ENCODE measurements at places on chromosomes 13 and 19. TPM values are rescaled to one million over a fixed set of nuclear protein-coding genes. Genes with fewer than 3 reads are reported as not detected.

The ZNF792 gene
- total RNA-seq = 20.9 TPM

The IGSF23 gene
- not detected for total RNA-seq

The C1QTNF9B gene
- not detected for total RNA-seq

The ZNF575 gene
- total RNA-seq = 0.22 TPM

The PPP1R37 gene
- 27.3 TPM for total RNA-seq

The OR10H1 gene
- total RNA-seq = 0.09 TPM

The ZNF844 gene
- total RNA-seq = 18.7 TPM

The ZNF665 gene
- total RNA-seq = 4.6 TPM

DNA sequence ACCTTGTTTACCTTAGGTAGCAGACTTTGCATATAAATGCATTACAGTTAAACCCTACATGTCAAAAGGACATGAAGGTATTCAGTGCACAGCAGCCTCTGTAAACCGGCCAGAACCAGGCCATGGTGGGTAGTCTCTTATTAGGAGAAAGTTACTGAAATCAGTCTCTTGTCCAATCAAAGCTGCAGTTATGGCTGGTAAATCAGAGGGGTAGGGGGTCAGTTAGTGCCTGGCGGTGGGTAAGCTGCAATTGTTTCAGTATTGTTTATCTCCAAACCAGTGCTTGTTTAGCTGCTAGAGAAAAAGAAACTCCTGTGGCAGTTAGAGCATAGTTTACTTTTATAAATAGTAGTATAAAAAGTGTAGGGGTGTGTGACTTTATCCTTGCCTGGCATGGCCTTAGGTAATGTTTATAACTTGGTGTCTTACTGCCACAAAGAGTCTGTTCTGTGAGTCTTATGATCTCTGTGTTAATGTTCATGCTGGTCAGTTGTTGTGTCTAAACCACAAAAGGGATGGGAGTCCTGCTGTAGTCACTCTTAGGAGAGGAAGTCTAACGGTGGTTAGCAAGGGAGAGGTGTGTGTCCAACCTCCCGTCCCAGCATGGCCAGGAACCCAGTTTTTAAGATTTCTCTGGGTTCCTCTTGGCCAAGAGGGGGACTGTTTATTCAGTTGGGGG, 28.0 kb downstream of the CHST8 start:
- no peak for DNase-seq
- H3K36me3 ChIP-seq = no peaks in the 10 kb centered on the region
- no peaks in the 10 kb centered on the region for H3K27me3 ChIP-seq
- H3K4me3 ChIP-seq = no peak overlapping the region
- no peaks in the 10 kb centered on the region for H3K4me1 ChIP-seq

- no peak for DNase-seq
- H3K27me3 ChIP-seq = no peaks in the 10 kb centered on the region
- no peak overlapping the region for H3K27ac ChIP-seq
These were observed 26.3 kb downstream of the CKM start for GRCh38 chr19:45296355-45296754.

- peak overlapping the region; percentile 66 for H3K27ac ChIP-seq
- H3K4me3 ChIP-seq = no peak overlapping the region
- no peaks in the 10 kb centered on the region for H3K27me3 ChIP-seq
- H3K36me3 ChIP-seq = peaks cover 17% of the 10 kb centered on the region
- no peaks in the 10 kb centered on the region for H3K4me1 ChIP-seq
These were observed 4.6 kb downstream of the PIK3R2 start for GRCh38 chr19:18157465-18158063.

DNA sequence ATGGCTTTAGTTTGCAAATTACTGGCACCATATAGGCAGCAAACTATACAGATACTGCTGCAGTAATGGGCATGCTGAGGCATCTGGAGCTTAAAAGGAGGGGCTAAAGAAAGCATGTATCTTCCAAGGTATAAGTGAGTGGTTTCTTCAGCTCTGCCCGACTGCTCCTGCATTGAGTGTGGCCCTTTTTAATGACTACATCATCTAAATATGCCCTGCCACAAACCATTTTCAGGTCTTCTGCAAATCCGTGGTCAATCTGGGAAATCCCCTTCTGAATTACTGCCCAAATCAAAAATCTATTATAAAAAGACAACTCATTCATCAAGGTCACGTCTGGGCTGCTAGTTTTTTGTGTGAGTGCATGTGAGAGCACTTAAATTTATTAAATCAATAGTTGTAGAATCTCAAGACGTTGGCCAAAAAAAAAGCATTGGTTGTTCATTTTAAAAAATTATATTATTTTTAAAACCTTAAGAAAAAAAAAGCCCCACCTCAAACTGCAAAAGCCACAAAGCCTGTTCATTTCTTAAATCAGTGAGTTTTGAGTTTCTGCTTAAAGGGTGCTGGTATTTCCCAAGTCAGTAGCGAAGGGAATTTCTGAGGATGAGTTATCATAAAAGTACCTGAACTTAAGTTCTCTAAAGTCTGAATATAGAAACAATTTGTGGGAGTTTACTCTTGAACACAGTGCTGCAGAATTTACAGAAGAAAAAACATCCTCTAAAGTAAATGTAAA, 16.3 kb downstream of the LCP1 start:
- DNase-seq = no peak
- no peak overlapping the region for H3K4me3 ChIP-seq
- no peaks in the 10 kb centered on the region for H3K36me3 ChIP-seq
- no peak overlapping the region for H3K27ac ChIP-seq
- peaks cover 2% of the 10 kb centered on the region for H3K4me1 ChIP-seq
- H3K27me3 ChIP-seq = no peaks in the 10 kb centered on the region

- no peaks in the 10 kb centered on the region for H3K36me3 ChIP-seq
- H3K4me1 ChIP-seq = no peaks in the 10 kb centered on the region
- H3K4me3 ChIP-seq = no peak overlapping the region
- H3K27ac ChIP-seq = no peak overlapping the region
- no peaks in the 10 kb centered on the region for H3K27me3 ChIP-seq
- DNase-seq = no peak
These were observed 78.7 kb upstream of the TNFSF11 start for GRCh38 chr13:42495255-42495654.

DNA sequence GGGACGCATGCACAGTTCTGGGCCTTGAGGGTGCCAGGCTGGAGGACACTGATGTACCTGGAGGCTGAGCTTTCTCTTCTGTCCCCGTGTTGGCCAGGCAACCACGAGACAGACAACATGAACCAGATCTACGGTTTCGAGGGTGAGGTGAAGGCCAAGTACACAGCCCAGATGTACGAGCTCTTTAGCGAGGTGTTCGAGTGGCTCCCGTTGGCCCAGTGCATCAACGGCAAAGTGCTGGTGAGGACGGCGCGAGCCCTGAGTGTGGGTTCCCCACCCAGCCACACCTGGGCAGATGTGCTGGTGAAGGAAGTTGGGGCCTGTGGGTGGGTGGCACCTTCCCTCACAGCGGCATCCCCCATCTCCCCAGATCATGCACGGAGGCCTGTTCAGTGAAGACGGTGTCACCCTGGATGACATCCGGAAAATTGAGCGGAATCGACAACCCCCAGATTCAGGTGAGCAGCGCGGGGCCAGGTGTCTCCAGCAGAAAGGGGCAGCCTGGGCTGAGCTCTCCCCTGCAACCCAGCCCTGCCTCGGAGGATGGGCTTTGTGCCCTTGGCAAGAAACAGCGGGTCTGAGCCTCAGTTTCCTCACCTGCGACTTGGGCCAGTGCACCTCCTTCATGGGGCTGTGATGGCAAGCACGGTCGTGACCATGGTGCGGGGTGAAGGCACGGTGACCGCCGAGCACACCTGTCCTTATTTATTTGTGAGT, 26.2 kb downstream of the CCDC8 start:
- no peak overlapping the region for H3K4me3 ChIP-seq
- peaks cover 79% of the 10 kb centered on the region for H3K36me3 ChIP-seq
- DNase-seq = no peak
- no peak overlapping the region for H3K27ac ChIP-seq

- no peaks in the 10 kb centered on the region for H3K36me3 ChIP-seq
- no peak overlapping the region for H3K27ac ChIP-seq
- DNase-seq = no peak
- H3K4me3 ChIP-seq = no peak overlapping the region
These were observed 218.2 kb upstream of the SLC10A2 start for GRCh38 chr13:103284466-103284865.

GRCh38 chr13:28077231-28077630, 23.1 kb downstream of the FLT3 start:
- no peak for DNase-seq
- no peak overlapping the region for H3K4me3 ChIP-seq
- H3K27ac ChIP-seq = no peak overlapping the region
- H3K27me3 ChIP-seq = no peaks in the 10 kb centered on the region

DNA sequence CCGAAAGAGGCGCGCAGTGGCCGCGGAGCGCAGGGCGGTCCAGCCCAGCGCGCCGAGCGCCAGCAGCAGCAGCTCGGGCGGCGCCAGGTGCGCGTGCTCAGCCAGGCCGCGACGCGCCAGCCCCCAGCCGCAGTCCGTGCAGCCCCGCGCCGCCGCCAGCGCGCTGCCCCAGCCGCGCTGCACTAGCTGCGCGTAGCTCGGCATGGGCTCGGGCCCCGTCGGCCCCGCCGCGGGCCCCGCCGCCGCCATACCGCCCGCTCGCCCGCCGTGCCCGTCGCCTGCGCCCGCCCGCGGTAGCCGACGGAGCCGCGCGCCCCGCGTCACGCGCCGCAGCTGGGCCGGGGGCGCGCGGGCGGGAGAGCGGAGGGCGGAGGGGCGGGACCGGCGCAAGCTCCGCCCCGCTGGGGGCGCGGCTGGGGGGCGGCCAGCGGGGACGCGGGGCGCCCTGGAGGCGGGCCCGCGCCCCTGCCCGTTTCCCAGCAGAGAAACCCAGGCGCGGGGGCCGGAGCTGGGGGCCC, at the start of gene CERS1:
Gene CERS1 (minus strand): TSS at position 335 of the 518 bp plus-strand sequence. CDS start 86 bp downstream, at position 249.
- peak; percentile 78 for DNase-seq
- peak within 1 kb of the TSS; percentile 82 for H3K27ac ChIP-seq
- H3K36me3 ChIP-seq = no peaks in the 10 kb centered on the region
- no peaks in the 10 kb centered on the region for H3K27me3 ChIP-seq

GRCh38 chr19:39677961-39678889, 22.5 kb downstream of the LGALS16 start:
- H3K36me3 ChIP-seq = no peaks in the 10 kb centered on the region
- H3K4me1 ChIP-seq = no peaks in the 10 kb centered on the region
- H3K4me3 ChIP-seq = no peak overlapping the region
- DNase-seq = no peak
- H3K27me3 ChIP-seq = peaks cover 4% of the 10 kb centered on the region

- H3K4me3 ChIP-seq = no peak overlapping the region
- no peaks in the 10 kb centered on the region for H3K36me3 ChIP-seq
- no peak overlapping the region for H3K27ac ChIP-seq
- no peaks in the 10 kb centered on the region for H3K4me1 ChIP-seq
These were observed 27.4 kb upstream of the CEBPA start for GRCh38 chr19:33329736-33330135.

GRCh38 chr13:31136724-31137123, 25.0 kb downstream of the HSPH1 start:
- H3K27ac ChIP-seq = no peak overlapping the region
- H3K4me3 ChIP-seq = no peak overlapping the region
- H3K27me3 ChIP-seq = no peaks in the 10 kb centered on the region
- no peak for DNase-seq
- no peaks in the 10 kb centered on the region for H3K4me1 ChIP-seq

DNA sequence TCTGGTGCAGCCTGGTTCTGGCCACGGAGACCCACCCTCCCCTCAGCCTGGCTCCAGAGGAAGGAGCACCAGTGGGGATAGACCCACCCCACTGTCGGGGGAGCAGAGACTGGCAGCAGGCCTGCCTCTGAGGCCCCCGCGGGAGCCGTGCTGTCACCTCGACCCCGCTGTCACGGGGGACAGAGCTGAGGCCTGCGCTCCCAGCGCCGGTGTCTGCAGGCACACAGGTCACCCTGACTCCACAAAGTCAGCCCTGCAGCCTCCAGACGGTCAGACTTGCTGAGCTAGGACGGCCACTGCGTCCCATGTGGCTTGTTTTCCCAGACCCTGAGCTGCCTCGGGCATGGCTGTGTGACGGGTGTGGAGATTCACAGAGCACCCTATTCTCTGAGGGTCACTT, 32.3 kb downstream of the GNG7 start:
- no peaks in the 10 kb centered on the region for H3K27me3 ChIP-seq
- no peaks in the 10 kb centered on the region for H3K4me1 ChIP-seq
- no peak overlapping the region for H3K27ac ChIP-seq
- no peaks in the 10 kb centered on the region for H3K36me3 ChIP-seq
- H3K4me3 ChIP-seq = no peak overlapping the region

DNA sequence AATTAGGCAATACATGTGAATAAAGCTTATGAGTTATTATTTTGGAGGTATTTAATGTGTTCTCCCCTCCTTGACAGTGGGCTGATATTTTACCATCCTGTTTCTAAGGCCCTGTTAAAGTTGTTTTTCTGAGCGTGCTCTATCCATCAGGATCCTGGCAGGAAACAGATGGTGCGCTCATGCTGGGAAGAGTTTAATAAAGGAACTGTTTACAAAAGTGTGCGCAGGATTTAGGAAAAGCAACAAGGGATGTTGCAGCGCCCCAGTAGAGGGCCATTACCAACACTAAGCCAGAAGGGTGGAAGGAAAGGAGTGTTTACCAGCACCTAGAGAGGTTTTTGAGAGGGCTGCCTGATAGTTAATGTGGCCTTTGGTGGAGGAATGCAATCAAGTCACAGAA, 374.5 kb downstream of the KCNRG start:
- H3K4me1 ChIP-seq = peaks cover 2% of the 10 kb centered on the region
- no peak for DNase-seq
- H3K27me3 ChIP-seq = peaks cover 20% of the 10 kb centered on the region
- H3K4me3 ChIP-seq = no peak overlapping the region
- H3K27ac ChIP-seq = no peak overlapping the region

- no peak overlapping the region for H3K27ac ChIP-seq
- no peak overlapping the region for H3K4me3 ChIP-seq
- H3K27me3 ChIP-seq = no peaks in the 10 kb centered on the region
- no peaks in the 10 kb centered on the region for H3K4me1 ChIP-seq
These were observed 42.7 kb upstream of the AKAP11 start for GRCh38 chr13:42229287-42229686.

GRCh38 chr13:23999424-23999823, 102.1 kb upstream of the C1QTNF9B start:
- H3K4me1 ChIP-seq = no peaks in the 10 kb centered on the region
- H3K36me3 ChIP-seq = no peaks in the 10 kb centered on the region
- no peak overlapping the region for H3K4me3 ChIP-seq

DNA sequence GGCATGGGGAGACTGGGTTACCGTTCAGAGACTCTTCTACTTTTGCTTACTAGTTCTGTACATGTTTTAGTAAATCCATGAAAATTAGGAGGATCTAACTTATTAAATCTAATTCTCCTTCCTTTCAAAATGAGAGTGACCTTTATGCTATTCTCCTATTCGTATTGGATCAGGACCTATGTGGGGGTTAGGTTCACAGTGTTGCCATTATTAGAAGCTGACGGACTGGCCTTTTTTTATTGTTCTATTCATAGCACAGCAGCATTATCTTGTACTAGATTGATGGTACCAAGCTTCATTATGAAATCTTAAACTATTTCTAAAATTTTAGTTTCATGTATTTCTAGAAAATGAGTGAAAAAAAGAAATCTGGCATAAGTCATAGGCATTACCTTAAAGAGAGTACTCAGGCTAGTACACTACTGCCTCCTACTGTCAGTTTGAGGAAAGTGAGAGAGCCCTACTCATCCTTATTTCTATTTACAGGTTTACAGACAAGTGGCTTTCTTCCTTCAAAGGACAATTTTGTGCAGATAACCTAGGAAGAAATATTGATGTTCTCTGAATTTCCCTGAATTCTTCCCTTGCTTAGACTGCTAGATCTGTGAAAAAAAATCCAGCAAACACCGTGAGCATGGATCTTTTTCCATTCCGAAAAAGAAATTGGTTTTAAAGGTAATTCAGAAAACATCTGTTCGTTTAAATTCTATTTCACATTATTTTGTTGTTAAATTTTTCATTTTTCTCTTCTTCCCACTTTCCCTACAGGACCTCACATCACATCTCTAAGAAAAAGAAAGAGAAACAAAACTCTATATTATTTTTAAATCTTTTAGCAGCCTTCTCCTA, 485.5 kb downstream of the DIAPH3 start:
- no peaks in the 10 kb centered on the region for H3K27me3 ChIP-seq
- peaks cover 3% of the 10 kb centered on the region for H3K4me1 ChIP-seq
- DNase-seq = no peak

All from endodermal cell (in vitro differentiated cells).